Body of pancreas (tissue), 4 donors: ENCODE measurements at places on chromosomes 11 and 22. TPM values are rescaled to one million over a fixed set of nuclear protein-coding genes. Genes with fewer than 3 reads are reported as not detected.
A peak's percentile ranks its signal among the peaks of the same experiment; 100 is the strongest.

DNA sequence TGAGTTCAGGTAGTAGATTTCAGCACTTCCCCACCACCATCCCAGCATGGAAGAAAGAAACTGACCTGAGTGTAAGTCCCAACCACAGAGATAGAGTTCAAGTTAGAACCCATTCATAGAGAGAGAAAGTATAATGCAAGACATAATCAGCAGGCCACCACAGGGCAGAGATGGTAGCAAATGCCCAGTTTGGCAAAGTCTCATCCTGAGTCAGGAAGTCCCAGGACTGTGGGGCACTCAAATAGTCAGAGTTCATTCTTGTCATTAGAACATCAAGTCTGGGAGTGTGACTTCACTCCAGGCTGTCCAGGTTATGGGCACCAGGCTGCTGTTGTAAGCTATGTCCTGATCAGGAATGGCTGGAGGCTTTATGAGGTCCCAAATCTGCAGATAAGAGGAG is 72.0 kb upstream of the USP47 start:
- no peaks in the 10 kb centered on the region for H3K36me3 ChIP-seq
- H3K27me3 ChIP-seq, result no peaks in the 10 kb centered on the region
- H3K4me1 ChIP-seq, result no peaks in the 10 kb centered on the region
- H3K4me3 ChIP-seq, result no peak overlapping the region

GRCh38 chr22:48416396-48417224 is 1411.1 kb downstream of the BRD1 start:
- H3K36me3 ChIP-seq, result no peaks in the 10 kb centered on the region
- H3K27ac ChIP-seq, result no peak overlapping the region
- DNase-seq, result no peak
- no peaks in the 10 kb centered on the region for H3K4me1 ChIP-seq
- no peaks in the 10 kb centered on the region for H3K27me3 ChIP-seq
- H3K4me3 ChIP-seq, result no peak overlapping the region

- no peak overlapping the region for H3K27ac ChIP-seq
- H3K4me1 ChIP-seq, result no peaks in the 10 kb centered on the region
- no peak for DNase-seq
- no peaks in the 10 kb centered on the region for H3K36me3 ChIP-seq
- no peaks in the 10 kb centered on the region for H3K27me3 ChIP-seq
These were observed 7.1 kb upstream of the TNNT3 start for GRCh38 chr11:1912289-1912878.

- H3K36me3 ChIP-seq, result no peaks in the 10 kb centered on the region
- no peaks in the 10 kb centered on the region for H3K4me1 ChIP-seq
- no peak for DNase-seq
- no peak overlapping the region for H3K27ac ChIP-seq
- H3K27me3 ChIP-seq, result no peaks in the 10 kb centered on the region
These were observed 3.8 kb downstream of the SMTNL1 start for GRCh38 chr11:57541169-57541568.

DNA sequence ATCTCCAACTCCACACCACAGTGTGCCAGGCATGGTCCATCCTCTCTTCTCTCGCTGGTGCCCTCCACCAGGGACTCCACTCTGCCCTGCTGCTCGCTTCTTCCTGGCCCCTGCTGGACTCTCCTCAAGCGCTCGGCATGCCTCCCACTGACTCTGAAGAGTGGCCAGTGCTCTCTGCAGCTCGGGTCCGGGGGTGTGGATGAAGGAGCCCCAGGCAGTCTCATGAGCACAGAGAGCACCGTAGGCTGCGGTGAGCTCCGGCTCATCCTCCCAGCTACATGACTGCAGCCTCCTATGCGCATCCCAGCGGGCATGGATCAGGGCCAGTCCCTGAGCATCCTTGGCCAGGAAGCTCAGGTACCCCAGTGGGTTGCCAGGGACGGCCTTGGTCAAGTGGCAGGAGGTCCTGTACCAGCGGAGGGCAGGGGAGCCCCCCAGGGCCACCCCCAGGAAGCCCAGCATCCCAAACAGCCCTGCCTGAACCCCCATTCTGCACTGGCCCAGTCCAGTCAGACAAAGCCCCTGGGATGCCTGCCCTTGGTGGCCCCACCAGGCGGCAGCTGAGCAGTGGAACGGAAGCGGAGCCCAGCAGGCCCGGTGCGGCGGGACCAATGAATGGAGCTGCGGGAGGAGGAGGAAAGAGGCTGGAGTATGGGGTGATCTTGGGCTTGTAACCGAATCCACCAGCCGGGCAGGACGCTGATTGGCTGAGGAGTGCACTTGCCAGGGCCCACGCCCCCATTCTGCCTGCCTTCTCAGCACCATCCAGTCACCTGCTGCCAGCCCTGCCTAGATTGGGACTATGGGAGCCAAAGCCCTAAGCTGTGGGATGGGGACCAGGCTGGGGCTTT is at the start of gene PLA2G3:
Gene PLA2G3, minus strand, starts transcription at position 643 of the 851 bp plus-strand sequence. Its CDS starts 154 bp downstream, at position 489.
- peaks cover 6% of the 10 kb centered on the region for H3K4me1 ChIP-seq
- no peaks in the 10 kb centered on the region for H3K36me3 ChIP-seq
- no peak for DNase-seq
- H3K27ac ChIP-seq, result no peak within 1 kb of the TSS
- no peaks in the 10 kb centered on the region for H3K27me3 ChIP-seq

GRCh38 chr11:131370901-131371790 is 731 bp downstream of the NTM start:
- peaks cover 22% of the 10 kb centered on the region for H3K4me1 ChIP-seq
- no peak overlapping the region for H3K4me3 ChIP-seq
- peaks cover 18% of the 10 kb centered on the region for H3K27me3 ChIP-seq
- no peak for DNase-seq
- no peaks in the 10 kb centered on the region for H3K36me3 ChIP-seq

DNA sequence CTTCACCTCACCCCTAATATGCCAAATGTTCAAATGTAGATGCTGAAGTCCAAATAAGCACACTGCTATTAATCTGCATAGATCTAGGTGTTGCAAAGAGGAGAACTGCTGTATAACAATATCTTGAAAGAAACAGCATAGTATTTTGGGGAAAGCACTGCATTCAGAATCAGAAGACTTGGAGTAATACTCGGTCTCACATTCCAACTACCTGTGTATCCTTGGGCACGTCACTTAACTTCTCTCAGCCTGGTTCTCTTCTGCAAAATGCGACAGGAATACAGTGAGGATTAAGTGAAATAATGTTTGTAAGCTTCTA is 332 bp upstream of the HMGXB4 start:
- H3K27me3 ChIP-seq, result no peaks in the 10 kb centered on the region
- H3K4me3 ChIP-seq, result peak overlapping the region; percentile 93
- DNase-seq, result no peak
- peak overlapping the region; percentile 93 for H3K27ac ChIP-seq
- H3K4me1 ChIP-seq, result peaks cover 17% of the 10 kb centered on the region
- H3K36me3 ChIP-seq, result no peaks in the 10 kb centered on the region

DNA sequence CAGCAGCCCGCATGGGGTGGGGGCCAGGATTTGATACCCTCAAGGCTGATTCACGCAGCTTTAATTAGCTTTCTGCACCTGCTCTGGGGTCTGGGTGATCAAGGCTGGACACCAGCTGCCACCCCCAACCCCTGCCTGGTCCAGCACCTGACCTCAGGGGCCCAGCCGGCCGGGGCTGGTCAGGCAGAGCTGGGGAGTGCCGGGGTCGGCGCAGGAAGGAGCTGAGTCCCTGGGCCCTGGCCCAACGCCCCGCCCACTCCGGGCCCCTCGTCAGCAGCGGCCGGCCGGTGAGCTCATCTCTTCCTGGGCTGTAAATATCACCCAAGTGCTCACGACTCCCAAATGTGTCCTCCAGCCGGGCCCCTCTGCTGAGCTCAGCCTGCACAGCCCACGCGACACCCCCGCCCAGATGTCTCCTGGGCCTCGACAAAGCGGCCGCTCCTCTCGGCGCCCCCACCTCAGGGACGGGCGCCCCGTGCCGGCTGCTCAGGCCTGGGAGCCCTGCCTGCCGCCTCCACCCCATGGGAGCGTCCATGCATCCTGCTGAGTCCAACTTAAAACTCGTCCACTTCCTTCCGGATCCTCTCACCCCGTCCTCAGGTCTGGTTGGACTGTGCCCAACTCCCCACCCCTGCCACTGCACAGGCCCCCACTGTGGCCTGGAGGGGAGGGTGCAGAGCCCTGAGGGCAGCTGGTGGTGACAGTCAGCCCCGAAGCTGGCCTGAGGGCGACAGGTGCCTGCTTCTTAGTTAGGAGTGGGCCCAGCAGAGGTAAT is 29.0 kb downstream of the RTN4R start:
- H3K27me3 ChIP-seq, result no peaks in the 10 kb centered on the region
- DNase-seq, result no peak
- H3K4me1 ChIP-seq, result peaks cover 26% of the 10 kb centered on the region
- no peaks in the 10 kb centered on the region for H3K36me3 ChIP-seq
- no peak overlapping the region for H3K4me3 ChIP-seq

- peaks cover 4% of the 10 kb centered on the region for H3K27me3 ChIP-seq
- H3K4me3 ChIP-seq, result no peak overlapping the region
- H3K36me3 ChIP-seq, result no peaks in the 10 kb centered on the region
- H3K27ac ChIP-seq, result no peak overlapping the region
- no peaks in the 10 kb centered on the region for H3K4me1 ChIP-seq
These were observed 58.5 kb downstream of the NCAM1 start for GRCh38 chr11:113019711-113020110.

GRCh38 chr11:81840380-81840779 is 893.3 kb downstream of the FAM181B start:
- no peaks in the 10 kb centered on the region for H3K4me1 ChIP-seq
- H3K27ac ChIP-seq, result no peak overlapping the region
- no peaks in the 10 kb centered on the region for H3K36me3 ChIP-seq
- H3K27me3 ChIP-seq, result no peaks in the 10 kb centered on the region
- H3K4me3 ChIP-seq, result no peak overlapping the region
- DNase-seq, result no peak

DNA sequence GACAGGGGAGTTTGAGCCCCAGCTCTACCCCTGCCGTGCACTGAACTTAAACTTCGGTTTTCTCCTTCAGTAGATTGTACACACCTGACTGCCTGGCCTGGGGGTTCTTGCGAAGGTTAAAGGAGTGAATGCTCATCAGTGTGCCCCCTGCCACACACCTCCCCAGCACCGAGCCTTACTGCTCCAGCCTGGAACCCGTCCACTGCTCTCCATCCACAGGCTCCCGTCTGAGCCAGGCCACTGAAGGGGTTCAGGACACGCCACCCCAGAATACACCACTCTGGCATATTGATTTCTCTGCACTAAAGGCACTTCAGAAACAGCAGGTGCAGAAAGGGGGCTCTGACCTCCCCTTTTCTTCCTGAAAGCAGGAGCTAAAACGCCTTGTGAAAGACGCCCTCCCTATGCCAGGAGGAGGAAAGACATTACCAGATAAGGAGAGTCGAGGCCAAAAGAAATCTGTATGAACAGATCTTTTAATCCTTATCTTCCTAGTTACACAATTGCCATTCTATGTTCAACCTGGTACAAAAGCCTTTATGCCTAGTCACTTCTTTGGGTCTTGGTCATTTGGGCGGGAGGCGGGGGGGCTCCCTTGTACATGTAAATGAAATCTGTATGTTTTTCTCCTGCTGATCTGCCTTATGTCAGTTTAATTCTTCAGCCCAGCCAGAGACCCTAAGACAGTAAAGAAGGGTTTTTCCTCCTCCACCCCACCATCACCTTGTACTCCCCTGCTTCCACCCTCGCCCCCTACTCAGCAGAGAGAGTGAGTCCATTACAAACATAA is 1.9 kb upstream of the SSTR3 start:
- DNase-seq, result no peak
- peaks cover 9% of the 10 kb centered on the region for H3K4me1 ChIP-seq
- H3K4me3 ChIP-seq, result no peak overlapping the region

GRCh38 chr11:62976109-62976508 is 8.7 kb downstream of the SLC22A6 start:
- peaks cover 9% of the 10 kb centered on the region for H3K4me1 ChIP-seq
- no peaks in the 10 kb centered on the region for H3K36me3 ChIP-seq
- no peak for DNase-seq
- H3K4me3 ChIP-seq, result no peak overlapping the region
- H3K27me3 ChIP-seq, result no peaks in the 10 kb centered on the region

DNA sequence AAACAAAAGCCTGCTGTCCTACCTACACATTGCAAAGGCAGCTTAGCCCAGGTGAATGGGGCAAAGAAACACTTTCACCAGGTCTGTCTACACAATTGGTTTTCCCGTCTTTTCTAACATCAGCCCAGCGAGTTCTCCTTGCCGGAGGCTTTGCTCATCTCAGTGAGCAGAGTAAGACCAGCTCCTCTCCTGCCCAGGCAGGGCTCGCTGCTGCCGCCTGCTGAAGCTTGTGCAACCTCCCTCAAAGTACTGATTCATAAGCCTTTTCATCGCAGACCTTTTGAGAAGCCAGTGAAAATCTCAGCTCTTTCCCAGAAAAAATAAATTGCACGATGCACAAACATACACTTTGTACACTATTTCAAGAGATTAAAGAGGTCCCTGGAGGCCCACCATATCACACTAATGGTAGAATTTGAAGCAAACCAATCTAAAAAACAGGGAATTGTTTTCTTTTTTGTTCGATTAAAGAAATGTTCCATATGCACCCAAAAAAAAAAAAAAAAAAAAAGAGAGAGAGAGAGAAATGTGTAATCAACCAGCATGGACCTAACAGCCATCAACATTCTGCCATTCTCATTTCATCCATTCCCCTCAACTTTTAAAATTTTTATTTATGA is 328.1 kb upstream of the MPPED2 start:
- peak; percentile 64 for DNase-seq
- H3K4me3 ChIP-seq, result no peak overlapping the region
- H3K27ac ChIP-seq, result no peak overlapping the region
- H3K4me1 ChIP-seq, result no peaks in the 10 kb centered on the region
- H3K27me3 ChIP-seq, result no peaks in the 10 kb centered on the region
- no peaks in the 10 kb centered on the region for H3K36me3 ChIP-seq

DNA sequence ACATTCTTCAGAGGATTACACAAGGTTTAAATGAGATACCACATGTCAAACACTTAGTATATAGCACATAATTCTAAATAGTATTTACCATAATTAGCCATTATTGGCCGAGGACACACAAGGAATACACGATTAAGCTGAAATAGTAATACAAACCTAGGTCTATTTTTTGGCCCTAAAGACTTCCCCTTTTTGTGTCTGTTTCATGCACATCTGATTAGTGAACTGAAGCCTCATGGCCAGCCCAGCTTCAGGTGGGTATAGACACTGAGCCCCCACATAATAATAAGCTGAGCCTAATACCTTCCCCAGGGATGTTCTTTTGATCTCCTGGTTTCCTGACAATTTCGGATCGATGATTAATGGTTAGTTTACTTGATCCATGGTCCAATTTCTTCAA is 2.1 kb downstream of the GLYATL1B start:
- no peaks in the 10 kb centered on the region for H3K36me3 ChIP-seq
- DNase-seq, result no peak
- H3K4me3 ChIP-seq, result no peak overlapping the region
- no peaks in the 10 kb centered on the region for H3K4me1 ChIP-seq
- H3K27me3 ChIP-seq, result no peaks in the 10 kb centered on the region

GRCh38 chr11:41040474-41040873 is 419.0 kb downstream of the LRRC4C start:
- H3K36me3 ChIP-seq, result no peaks in the 10 kb centered on the region
- no peaks in the 10 kb centered on the region for H3K27me3 ChIP-seq
- DNase-seq, result no peak
- no peaks in the 10 kb centered on the region for H3K4me1 ChIP-seq

- no peak overlapping the region for H3K4me3 ChIP-seq
- no peaks in the 10 kb centered on the region for H3K27me3 ChIP-seq
- H3K36me3 ChIP-seq, result no peaks in the 10 kb centered on the region
- DNase-seq, result no peak
- no peak overlapping the region for H3K27ac ChIP-seq
These were observed 30.3 kb downstream of the SLC22A6 start for GRCh38 chr11:62954478-62954877.

GRCh38 chr11:111428113-111428876 is 49.2 kb upstream of the POU2AF1 start:
- DNase-seq, result no peak
- H3K36me3 ChIP-seq, result no peaks in the 10 kb centered on the region
- no peaks in the 10 kb centered on the region for H3K27me3 ChIP-seq
- H3K4me3 ChIP-seq, result no peak overlapping the region

GRM5 gene
- total RNA-seq, result 0.33 TPM

ACAT1 gene
- 68.2 TPM for total RNA-seq

UPK3A gene
- not detected for total RNA-seq

MYH9 gene
- total RNA-seq, result 294 TPM

ANO1 gene
- 23.1 TPM for total RNA-seq

MRGPRX4 gene
- not detected for total RNA-seq

GRIK4 gene
- not detected for total RNA-seq

EFCAB6 gene
- 4.4 TPM for total RNA-seq
